Stimulated activated CD4-positive, alpha-beta T cell treated with anti-CD3 and anti-CD28 coated beads, Interleukin-12 subunit alpha, Interleukin-12 subunit beta, amount 100 ng/mL, for 48 hours (primary cell): ENCODE measurements at places on chromosomes 4 and X.

- no peak for DNase-seq
Observed at GRCh38 chrX:12548341-12548740, 242.9 kb upstream of the PRPS2 start.

DNA sequence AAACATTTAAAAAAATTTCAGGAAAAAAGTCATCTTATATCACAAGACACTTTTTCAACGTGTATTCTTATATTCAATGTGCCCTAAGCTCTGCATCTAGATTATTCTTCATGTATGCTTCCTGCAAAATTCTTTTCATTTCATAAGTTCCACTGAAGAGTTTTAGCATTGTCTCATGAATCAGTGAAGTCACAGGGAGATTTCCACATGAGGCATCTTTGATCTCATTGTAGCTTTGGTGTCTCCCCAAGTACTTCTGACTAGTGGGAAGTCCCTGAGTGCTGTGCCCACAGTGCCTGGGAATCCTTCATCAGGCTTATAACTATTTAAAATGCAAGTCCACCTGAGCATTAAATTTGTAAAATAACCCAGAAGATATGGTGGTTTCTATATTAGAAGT lies 123.8 kb downstream of the MAD2L1 start:
- DNase-seq = no peak

- DNase-seq = no peak
Observed at GRCh38 chr4:19304028-19304427, 947.7 kb upstream of the SLIT2 start.

- DNase-seq = no peak
Observed at GRCh38 chr4:77028246-77028645, 47.5 kb downstream of the CCNI start.

GRCh38 chr4:41458689-41459088 lies 79.3 kb upstream of the LIMCH1 start:
- DNase-seq = no peak

- no peak for DNase-seq
Observed at GRCh38 chr4:14790494-14790893, 211.8 kb upstream of the CPEB2 start.

- DNase-seq = no peak
Observed at GRCh38 chrX:358651-359143, 28.0 kb downstream of the PPP2R3B start.

DNA sequence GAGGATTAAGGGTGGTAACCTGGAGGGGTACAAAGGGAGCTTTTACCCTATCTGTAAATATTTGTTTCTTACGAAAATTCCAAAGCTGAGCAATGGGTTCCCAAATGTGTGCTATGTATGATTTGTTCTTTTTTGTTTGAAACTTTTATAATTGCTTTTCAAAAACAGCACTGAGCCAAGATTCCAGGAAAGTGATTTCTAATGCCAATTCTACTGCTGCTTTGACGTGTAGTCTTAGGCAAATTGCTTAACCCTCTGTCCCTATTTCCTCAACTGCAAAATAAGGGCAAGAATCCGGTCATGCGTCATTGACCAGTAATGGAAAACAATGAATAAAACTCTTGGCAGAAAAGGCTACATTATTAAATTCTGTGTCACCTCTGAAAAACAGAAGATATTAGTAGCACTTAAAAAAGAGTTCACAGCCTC lies 454.7 kb downstream of the IL15 start:
- no peak for DNase-seq

DNA sequence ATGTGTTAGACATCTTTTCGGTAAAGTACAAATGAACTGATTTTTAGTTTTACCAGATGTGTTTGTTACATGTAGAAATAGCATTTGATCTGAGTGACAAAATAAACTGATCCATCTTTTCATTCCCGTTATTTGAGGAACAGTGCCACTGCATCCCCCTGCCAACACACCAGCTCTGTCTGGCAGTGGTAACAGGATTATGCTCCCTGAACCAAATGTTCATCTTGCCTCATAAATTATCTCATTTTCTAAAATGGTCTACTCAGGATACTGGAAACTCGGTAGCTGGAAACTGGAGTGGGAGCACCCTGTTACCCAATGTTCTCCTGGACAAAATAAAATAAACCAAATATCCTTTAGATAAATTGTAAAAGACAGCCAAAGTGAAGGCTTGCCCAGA lies 171.6 kb downstream of the FAT4 start:
- DNase-seq = no peak

- no peak for DNase-seq
Observed at GRCh38 chrX:67781132-67781531, 237.3 kb downstream of the AR start.

GRCh38 chrX:66030505-66031317 lies 9.2 kb downstream of the VSIG4 start:
- no peak for DNase-seq

DNA sequence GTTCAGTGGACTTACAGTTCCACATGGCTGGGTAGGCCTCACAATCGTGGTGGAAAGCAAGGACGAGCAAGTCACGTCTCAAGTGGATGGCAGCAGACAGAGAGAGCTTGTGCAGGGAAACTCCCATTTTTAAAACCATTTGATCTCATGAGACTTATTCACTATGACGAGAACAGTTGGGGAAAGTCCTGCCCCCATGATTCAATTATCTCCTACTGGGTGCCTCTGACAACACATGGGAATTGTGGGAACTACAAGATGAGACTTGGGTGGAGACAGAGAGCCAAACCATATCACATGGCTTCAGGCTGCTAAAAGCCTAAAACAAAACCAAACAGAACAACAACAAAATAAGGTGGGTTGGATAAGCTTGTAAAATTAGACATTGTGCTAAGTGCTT lies 194.4 kb upstream of the CPEB2 start:
- no peak for DNase-seq

- no peak for DNase-seq
Observed at GRCh38 chr4:168759959-168760527, 250.0 kb downstream of the CBR4 start.

DNA sequence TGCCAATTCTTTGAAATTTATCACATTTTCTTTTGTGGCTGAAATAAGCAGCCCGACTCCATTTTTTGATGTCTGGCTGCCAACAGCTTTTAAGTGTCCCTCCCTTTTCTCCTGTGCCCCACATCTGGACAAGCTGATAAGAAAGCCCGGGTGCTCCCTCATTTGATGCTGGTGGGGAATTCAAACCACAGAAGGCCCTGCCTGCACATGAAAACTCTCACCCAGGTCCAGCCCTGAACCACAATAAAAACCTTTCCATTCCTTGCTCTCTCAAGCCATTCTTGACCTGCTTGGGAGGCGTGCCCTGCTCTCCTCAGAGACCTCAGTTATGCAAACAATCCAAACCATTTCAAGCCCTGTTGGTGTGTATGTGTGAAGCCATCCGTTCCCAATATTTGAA lies 93.9 kb downstream of the FAM53A start:
- DNase-seq = no peak

GRCh38 chr4:120055162-120055561 lies 11.5 kb downstream of the MAD2L1 start:
- DNase-seq = no peak

DNA sequence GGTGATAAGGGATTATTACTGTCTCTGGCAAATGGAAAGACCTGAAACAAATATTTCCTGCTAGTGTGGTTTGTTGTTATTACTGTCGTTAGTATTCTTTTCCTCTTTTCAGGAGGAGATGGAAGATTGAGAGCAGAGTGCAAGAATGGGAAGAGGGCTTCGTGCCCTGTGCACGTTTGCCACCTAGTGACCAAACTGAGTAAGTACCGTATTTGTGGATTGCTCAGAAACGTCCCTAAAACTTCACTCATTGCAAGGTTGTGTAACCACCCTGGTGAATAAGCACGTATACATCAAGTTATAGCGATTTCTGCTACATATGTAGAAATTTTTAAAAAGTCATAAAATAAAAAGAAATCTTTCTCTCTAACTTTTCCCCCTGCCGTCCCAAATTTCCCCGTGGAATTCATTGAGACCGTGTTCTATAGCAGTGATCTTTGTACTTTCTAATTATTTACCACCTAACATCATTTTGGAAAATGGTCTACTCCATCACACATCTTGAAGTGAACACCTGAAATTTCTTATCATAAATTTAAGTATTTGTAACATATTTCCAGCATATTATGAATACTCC lies 24.3 kb downstream of the LINC00632 start:
- DNase-seq = no peak

DNA sequence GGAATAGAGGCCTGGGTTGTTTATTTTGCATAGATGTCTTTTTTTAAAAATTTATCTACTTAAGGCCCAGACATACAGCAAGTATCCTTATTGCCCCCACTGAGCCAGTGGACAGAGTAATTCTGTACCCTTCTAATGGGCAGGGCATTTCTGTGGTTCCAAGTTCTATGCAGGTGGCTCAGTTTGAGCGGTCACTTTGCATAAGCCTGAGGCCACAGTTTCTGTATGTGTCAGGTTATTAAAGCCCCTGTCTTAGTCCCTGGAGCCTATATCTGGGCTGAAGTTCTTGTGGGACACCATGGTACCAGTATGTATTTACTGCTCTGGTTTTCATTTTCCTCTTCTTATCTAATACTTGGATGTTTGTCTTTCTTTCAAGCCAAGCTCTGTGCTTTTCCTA lies 168.8 kb downstream of the MID1IP1 start:
- DNase-seq = no peak

- no peak for DNase-seq
Observed at GRCh38 chrX:43643662-43644061, 12.4 kb upstream of the MAOA start.

DNA sequence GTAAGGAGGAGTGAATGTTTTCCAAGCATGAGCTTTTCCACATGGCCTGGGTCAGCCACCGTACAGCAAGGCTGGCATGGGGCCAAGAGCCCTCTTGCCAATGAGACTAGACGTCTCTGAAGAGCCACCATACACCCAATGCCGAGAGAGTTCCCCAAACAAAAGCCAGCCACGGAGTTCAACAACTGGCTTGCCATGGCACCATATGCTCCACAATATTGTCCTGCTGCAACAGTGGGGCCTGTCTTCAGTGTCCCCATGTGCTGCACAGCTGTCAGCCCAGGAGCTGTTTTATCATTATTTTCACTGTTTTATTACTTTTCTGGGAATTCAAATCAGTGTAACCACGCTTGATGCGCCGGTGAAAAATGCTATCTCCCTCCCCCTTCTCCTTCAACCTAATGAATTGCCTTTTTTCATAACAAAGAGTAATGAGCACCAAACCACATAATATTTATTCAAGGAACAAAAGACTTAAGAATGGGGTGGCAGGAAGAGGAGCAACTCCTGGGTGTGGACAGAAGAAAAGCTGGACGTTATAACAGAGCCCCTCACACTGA lies 18.4 kb downstream of the MAML3 start:
- DNase-seq = no peak

GRCh38 chr4:152591396-152591795 lies 55.5 kb upstream of the FBXW7 start:
- DNase-seq = no peak

DNA sequence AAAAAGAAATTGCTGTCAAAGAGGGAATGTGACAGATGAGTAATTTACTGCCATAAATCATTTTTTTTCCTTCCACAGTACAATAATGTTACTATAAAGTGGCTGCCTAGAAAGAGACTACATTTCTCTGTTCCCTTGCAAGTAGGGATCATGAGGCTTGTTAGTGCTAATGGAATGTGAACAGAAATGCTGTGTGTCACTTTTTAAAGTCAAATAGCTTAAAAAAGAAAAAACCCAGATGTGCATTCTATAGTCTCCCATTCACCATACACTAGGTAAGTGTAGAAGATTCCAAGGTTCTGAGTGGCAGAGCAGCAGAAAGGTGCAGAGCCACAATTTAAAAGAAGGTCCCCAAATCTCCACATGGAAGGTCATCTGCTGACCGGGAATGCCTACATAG lies 328.4 kb downstream of the CAMK2D start:
- DNase-seq = no peak

DNA sequence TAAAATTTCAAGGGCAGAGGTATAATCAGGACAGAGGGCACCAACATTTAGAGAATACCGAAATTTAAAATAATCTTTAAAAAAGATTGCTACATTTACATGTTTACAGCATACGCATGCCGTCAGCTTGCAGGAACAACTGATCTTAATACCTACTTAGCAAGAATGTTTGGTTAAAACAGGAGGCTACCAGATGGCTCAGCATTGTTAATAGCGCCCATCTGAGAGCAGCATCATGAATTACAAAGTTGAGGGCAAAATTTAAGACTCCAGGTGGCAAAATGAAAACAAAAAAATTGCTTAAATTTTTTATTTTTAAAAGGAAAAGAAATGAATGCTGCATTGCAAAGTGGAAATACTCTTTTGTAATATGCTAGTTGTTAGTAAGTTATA lies 241.3 kb downstream of the C4orf33 start:
- DNase-seq = no peak

- no peak for DNase-seq
Observed at GRCh38 chr4:138816875-138817274, 198.7 kb upstream of the NOCT start.

GRCh38 chrX:76420237-76420636 lies 7.3 kb upstream of the MAGEE1 start:
- DNase-seq = no peak
